AG20443 (cell line): ENCODE measurements at places on chromosomes 16 and 17.

GRCh38 chr17:74513987-74514631, 17.2 kb downstream of the CD300LB start:
- DNase-seq = peak; percentile 10

DNA sequence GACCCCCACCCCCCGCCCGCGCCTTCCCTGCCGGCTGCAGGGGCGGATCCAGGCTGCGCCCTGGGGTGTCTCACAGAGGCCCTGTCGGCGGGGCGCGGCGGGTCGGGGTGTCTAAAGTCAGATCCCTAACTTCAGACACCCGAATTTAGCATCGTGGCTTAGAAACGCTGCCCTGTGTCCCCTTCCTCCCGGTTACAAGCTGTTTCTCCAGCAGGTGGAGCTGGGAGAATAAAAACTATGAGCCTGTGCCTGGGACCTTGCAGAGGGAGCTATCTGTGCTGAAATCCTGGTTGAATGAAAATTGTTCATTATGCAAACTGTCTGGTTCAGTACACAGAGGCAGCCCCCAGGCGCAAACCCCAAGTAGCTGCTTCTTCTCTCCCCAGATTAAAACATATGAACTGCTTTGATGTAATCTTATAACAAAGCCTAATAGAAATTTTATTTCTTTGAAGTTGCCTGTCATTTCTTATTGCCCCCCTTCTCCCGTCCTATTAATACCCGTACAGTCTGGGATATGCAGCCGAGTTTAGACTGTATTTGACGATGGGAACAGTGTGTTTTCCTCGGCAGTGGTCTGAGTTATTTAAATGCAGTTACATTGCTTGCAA, 79.0 kb downstream of the RPA1 start:
- peak; percentile 88 for DNase-seq

- DNase-seq = no peak
Measured at GRCh38 chr16:84976644-84977400, 34.5 kb downstream of the ZDHHC7 start.

DNA sequence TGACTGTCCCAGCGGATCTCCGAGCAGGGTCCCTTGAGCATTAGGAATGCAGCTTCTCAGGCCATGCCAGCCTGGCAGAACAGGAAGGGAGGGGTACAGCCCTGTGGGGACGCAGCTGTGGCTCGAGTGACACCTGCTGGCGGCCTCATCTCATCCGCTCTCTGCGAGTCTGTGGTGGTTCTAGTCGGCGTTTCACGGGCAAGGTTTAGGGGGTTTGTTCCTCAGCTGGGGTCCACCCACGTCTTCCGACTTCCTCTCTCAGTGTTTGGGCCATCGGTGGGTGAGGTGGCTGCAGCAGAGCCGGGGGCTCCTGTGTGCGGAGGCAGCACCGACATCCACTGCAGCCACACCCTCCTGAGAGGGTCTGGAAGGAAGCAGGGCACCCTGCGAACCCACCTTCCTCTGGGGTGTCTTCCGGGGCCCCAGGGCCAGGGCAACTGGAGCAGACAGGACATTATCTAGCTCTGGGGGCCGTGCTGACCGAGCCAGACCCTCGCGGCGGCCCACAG, 33.3 kb downstream of the JPH3 start:
- peak; percentile 77 for DNase-seq

DNA sequence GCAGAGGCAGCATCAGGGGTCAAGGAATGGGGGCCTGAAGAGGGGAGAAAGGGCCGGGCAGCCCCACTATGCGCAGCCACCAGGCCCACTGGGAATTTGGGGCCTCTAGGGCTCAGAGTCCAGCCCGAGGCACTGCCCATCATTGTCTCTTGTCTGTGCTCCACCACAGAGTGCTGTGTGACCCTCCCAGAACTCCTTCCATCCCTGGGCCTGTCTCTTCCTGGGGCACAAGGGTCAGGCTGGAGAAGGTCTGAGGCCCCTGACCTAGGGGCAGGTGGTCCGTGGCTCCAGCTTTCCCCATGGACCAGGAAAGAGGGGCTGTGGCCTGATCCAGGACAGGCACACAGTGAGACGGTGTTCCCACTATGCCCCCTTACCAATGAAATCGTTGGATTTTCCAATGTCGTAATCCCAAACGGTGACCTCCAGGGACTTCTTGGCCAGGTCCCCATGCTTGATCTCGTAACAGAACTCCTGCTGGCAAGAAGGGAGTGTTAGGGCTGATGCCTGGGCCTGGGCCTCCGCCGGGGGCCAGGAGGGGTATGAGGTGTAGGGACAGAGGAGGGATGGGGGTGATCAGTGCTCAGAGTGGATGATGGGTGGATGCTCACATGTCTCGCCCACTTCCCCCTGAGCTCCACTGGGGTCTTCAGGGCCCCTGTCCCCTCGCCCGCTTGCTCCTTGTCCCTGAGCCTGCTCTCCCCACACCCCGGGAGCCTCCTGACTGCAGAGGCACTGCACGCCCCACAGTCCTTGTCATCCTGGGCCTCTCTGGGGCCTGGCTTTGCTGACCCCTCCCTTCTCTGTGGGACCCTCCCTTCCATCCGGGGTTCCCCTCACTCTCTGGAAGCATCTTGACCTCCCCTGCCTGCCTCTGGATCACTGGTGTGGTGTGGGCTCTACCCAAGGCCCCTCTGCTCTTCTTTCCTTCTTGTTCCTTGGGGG, 10.7 kb downstream of the SCGB1C2 start:
- no peak for DNase-seq

GRCh38 chr17:33964344-33964979, 290.6 kb upstream of the CCL2 start:
- DNase-seq = no peak

DNA sequence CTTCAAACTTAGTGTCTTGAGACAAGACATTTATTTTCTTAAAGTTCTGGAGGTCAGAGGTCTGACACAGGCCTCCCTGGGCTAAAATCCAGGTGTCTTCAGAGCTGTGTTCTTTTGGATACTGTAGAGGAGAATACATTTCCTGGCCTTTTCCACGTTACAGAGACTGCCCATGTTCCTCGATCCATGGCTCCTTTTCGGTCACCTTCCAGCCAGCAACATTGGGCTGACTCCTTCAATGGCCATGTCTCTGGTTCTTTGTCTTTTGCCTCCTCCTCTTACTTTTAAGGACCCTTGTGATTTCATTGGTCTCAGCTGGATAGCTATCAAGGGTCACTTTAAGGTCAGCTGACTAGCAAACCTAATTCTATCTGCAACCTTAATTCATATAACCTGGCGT, 212.4 kb downstream of the WWOX start:
- no peak for DNase-seq

DNA sequence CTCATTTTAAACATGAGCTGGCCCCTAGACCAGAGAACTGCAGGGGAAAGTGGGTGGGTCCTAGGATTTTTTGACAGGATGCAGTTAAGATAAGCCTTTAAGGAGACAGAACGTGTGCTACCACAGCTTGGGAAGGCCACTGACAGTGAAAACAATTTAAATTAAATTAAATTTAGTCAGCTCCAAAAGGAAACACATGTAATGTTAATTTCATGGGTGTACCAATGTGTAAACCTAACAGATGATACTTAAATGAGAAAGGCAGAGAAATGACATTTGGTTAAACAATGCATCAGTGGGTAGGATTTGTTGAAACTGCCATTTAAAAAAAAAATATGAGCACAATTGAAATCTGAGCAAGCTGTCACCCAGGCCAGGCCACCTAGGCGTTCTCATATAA, 250.8 kb downstream of the XYLT1 start:
- no peak for DNase-seq
